Upper lobe of left lung (tissue), 6 donors: ENCODE measurements at places on chromosomes 13 and 19. TPM values are rescaled to one million over a fixed set of nuclear protein-coding genes. Genes with fewer than 3 reads are reported as not detected.
A peak's percentile ranks its signal among the peaks of the same experiment; 100 is the strongest.

GRCh38 chr19:28640506-28640905, 572.4 kb downstream of the UQCRFS1 start:
- no peak for DNase-seq

DNA sequence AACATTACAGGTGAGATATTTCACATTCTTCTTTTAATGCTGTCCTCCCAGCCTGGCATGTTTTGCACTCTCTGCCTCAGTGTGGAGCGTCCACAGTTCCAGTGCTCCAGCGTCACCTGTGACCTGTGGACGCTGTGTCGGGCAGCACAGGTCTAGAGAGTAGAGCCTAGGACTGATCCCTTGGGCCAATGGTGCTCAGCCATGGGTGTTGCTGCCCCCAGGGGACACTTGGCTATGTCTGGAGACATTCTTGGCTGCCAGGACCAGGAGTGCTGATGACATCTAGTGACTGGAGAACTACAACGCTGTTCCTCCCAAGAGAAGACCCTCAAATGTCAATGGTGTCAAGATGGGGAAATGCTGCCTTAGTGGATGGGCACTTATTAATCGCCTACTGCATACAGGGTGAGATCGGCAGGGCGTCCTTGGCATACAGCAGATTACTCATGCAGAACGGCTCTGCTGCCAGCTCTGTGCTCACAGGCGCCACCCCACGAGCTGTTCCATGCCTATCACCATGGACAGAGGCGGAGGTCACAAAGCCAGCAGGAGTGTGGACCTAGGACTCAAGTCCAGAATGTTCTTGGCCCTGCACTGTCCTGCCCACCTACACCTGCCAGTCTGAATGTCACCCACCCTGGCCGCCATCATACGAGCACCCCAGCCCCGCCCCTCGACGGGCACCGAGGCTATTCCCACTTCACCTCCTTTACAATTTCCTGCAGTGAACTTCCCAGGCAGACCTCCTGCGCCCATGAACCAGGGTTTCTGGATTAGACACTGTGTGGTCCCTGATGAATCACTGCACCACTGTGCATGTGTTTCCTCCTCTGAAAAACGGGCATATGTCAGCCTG, 13.9 kb upstream of the MADCAM1 start:
- DNase-seq, result no peak

The RFXANK gene
- 71.7 TPM for total RNA-seq

The ZNF615 gene
- total RNA-seq, result 14.3 TPM

The SLC6A16 gene
- total RNA-seq, result 2.5 TPM

GRCh38 chr13:31629085-31629780, 110.1 kb upstream of the RXFP2 start:
- DNase-seq, result peak; percentile 43

The FXYD7 gene
- not detected for total RNA-seq

DNA sequence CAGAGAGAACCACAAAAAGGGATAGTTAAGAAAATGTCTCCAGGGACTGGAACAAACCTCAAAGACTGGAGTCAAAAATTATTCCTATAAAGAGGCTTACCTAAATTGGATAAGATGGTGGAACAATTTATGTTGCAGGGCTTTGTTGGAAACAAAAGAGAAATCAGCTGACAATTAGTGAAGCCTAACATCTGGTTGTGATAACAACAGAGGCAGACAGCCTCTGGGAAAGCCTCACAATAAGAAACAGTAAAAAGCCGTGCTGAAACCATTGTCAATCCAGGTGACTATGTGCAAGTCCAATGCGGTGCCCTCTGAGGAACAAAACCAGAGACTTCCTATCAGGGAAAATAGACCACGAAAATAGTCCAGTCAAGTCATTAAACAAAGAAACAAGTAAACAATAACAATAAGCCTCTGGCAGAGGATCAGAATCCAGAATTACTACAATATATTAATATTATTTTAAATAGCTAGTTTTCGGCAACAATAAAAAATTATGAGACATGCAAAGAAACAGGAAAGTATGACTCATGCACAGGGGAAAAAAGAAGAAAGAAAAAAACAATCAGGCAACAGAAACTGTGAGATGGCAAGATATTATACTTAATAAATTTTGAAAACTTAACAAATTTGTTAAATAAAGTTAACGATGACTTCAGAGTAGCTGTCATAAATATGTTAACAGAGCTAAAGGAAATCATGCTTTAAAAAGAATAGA, 99.7 kb upstream of the RXFP2 start:
- no peak for DNase-seq

DNA sequence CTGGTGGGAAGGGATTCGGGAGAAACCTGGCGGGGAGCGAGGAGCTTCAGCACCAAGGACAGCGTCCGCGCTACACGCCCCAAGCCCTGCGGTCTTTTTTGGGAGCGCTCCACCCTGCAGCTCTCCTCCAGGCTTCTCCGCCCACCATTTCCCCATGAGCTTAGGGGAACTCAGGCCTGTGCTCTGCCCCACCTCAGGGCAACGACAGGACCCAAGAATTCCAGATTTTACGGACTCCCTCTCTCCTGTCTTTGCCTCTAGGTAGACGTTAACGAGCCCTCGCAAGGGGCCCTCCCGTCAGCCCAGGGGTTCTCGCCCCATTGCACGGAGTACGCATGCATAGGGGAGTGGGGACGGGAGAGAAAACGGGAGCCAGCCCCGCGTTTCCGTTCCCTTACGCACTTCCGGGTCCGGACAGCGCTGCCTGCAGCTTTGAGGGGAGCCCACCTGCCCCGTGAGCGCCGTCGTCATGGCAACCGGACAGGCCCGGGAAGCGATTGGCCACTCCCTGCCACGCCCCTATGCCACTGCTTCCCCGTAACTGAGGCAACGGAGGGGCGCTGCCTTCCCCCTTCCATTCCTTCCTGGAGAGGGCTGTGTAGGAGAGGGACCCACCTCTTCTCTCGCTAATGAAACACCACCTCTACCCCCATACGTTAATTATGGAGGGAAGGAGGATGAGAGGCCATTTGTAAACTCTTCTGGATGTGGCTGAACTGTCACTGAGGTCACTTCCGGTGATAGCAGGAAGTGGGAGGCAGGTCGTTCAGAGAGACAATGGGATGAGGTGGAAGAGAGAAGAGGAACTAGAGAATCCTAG, 20.8 kb downstream of the NOVA2 start:
- DNase-seq, result peak; percentile 63

DNA sequence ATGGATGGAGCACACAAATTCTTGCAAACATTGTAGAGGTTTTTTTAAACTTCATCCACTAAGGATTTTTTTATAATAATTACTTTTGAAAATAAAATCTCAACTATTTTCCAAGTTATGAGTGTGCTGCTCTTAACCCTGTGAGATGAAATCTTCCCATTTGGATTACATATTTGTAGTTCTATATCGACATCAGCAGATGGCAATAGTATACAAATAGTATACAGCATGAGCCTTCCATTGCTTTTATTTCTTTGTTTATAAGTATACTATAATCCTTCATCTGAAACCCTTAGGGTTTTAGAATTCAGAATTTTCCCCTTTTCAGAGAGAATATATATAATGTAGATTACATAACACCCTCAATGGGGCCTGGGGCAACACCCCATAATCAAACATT, 70.5 kb downstream of the GJA3 start:
- DNase-seq, result no peak

The B3GNT8 gene
- total RNA-seq, result 10.0 TPM

GRCh38 chr13:100203696-100204367, 114.9 kb downstream of the PCCA start:
- DNase-seq, result no peak

GRCh38 chr13:104021806-104022397, 955.7 kb upstream of the SLC10A2 start:
- no peak for DNase-seq

- no peak for DNase-seq
These were observed 141.1 kb downstream of the GPC5 start for GRCh38 chr13:91539286-91540157.

DNA sequence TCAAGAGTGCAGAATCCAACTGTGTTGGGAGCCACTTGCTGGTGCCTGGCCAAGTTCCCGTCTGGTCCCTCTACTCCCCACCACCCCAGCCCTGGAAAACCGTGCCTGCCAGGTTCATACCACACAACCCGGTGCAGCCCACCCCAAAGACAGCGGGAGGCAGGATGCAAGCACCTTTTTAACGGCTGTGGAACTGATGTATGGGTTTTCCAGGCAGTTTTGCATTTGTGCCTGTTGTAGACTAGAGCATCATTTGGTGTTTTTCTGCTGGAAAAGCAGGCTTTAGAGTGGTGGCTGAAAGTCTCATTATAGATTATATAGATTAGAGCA, 13.5 kb downstream of the TFDP1 start:
- no peak for DNase-seq

DNA sequence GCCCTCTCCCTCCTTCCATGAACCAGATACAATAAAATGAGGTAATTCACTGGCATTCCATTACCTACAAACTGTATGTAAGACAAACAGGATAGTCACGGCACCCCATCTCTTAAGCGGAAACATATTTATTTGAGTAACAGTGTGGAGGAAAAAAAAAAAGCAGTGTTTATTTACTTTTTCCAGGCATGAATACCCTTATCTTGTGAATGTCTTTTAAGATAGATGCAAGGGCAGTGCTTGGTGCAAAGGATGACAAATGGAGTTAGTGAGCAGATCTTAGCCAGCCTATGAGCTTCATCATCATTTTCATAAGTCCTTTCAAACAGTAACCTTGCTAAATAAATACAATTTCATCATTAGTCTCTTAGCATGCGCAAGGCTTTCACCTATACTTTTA, 1661.8 kb upstream of the SPRY2 start:
- no peak for DNase-seq

DNA sequence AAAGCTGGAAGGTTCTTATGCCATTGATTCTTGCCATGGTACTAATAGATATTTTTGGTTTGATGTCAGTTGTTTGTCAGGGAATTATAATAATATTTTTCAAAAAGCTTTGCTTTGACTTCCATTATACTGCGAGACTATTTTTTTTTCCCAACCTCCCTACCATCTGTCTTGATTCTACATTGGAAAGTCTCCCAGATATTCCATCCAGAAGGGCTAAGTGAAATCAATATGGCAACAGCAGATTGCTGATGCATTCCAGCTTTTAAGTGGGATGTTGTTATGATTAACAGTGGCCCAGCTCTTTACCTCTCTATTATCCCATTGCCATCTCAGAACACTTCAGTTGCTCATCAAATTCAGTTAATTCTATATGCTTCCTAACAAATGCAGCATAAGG, 247.4 kb downstream of the OXGR1 start:
- no peak for DNase-seq

- no peak for DNase-seq
These were observed 215.5 kb downstream of the POSTN start for GRCh38 chr13:37383046-37383445.

The C19orf33 gene
- total RNA-seq, result 158 TPM

The NKG7 gene
- total RNA-seq, result 21.0 TPM

- peak; percentile 37 for DNase-seq
These were observed 31.1 kb downstream of the CEACAM8 start for GRCh38 chr19:42563352-42564210.

DNA sequence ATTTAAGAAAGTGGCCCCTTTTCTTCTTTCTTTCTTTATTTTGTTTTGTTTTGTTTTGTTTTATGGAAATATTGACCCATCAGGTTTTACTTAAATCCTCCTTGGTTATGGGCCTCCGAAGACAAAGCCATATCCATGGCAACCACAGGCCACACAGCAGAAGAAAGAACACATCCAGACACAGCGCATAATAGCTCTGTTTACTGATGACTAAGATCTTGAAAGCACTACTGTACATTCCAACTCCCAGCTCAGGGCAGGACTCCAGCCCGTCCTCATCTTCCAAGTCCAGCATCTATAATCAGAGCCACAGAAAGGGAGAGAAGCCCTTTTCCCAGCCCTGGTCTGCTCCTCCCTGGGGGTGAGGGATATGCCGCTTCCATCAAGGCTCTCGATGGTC, 84.3 kb downstream of the NUFIP1 start:
- no peak for DNase-seq

The CD70 gene
- total RNA-seq, result not detected

The OR7A5 gene
- total RNA-seq, result not detected

The AP1M2 gene
- 37.6 TPM for total RNA-seq

DNA sequence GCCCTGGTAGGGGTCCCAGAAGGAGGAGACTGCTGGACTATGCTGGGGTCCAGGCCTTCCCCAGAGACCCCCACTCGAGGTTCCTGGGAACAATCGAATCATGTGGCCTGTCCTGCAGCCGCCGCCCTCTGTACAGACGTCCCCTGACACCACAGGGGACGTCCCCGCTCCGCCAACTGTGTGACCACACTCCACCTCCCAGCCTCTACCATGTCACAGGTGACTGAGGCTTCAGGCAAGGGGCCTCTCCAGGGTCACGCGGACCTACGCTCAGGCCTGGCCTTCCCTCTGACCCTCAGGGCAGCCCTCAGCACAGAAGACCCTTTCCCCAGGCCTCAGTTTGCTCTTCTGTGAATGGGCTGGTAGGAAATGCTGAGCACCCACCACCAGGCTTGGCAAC, 13.1 kb upstream of the TMEM161A start:
- DNase-seq, result no peak

GRCh38 chr19:4066682-4067395, at the start of gene ZBTB7A:
TSS of gene ZBTB7A (minus strand) at chr19:4066899. CDS start at chr19:4055232, 11,667 bp downstream.
- DNase-seq, result peak; percentile 93

The NUDT15 gene
- 4.0 TPM for total RNA-seq

The CEACAM19 gene
- total RNA-seq, result 13.3 TPM

DNA sequence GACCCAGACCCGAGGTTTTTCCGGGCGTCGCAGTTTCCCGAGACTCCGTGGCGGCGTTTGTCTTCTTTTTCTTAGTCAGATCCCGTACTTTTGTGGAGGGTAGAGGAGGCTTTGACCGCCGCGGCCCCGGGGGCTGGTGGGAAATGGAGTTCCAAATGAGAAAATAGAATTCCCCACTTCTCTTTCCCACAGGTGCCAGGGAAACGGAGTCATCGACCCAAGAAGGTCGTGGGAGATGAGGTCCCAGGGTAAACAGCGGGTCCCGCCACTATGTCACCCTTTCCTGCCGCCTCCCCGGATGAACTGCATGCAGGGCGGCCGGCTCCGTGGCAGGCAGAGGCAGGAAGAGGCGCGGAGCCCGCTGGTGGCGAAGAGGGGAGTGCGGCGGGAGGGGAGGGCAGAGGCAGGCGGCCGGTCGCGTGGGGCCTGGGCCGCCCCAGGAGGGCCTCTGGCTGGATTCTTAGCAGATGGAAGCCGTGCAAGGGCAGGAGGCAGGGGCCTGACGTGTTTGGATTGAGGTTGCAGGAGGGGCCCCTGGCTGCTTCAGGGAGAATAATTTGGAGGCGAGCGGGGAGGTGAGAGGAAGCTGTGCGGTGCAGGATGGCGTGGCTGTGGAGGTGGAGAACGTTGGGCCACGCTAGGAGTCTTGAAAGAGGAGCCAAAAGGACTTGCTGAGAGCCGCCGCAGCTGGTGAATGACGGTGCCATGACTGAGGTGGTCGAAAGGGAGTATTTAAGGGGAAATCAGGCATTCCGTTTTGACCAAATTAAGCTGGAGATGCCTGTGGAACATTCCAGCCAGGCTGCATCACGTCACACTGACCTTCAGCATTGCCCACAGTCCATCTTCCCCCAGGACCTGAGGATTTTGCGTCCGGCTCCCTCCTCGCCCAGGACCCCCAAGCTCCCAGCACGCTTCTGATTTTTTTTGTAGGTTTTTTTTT, 11.7 kb downstream of the CYTH2 start:
- peak; percentile 90 for DNase-seq

DNA sequence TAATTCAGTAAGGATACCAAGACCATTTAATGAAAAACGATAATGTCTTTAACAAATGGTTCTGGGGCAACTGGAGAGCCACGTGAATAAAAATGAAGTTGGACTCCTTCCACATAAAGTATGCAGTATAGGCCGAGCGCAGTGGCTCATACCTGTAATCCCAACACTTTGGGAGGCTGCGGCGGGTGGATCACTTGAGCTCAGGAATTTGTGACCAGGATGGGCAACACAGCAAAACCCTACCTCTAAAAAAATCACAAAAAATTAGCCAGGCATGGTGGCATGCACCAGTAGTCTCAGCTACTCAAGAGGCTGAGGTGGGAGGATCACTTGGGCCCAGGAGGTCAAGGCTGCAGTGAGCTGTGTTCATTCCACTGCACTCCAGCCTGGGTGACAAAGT, 20.6 kb upstream of the CD33 start:
- DNase-seq, result no peak
